ENCODE measurements at places on chromosomes 12 and 14. TPM values are rescaled to one million over a fixed set of nuclear protein-coding genes. Genes with fewer than 3 reads are reported as not detected.

DNA sequence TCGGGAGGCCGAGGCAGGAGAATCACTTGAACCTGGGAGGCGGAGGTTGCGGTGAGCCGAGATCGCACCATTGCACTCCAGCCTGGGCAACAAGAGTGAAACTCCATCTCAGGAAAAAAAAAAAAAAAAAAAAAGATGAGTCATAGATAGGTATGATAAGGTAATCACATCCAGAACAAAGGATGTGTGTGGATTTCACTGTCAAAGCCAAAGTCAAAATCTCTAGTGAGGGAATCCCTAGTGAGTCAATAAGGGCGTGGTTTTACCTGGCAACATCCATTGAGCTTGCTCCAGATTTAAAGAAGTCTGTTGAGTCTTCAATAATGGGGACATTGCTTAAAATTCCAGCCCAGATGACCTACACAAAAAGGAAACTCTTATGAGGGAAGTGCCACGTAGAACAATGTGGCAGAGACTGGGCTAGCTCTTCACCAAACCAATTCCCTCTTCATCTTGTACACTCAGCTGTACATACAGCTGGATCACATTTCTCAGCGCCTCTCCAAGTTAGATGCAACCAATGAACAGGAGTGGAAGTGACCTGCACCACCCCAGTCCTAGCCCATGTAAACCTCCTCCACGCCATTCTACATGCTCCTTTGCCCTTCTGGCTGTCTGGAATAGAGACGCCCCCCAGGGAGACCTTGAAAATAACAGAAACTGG lies 23.4 kb downstream of the ALDH1L2 start:
- no peak for DNase-seq

DNA sequence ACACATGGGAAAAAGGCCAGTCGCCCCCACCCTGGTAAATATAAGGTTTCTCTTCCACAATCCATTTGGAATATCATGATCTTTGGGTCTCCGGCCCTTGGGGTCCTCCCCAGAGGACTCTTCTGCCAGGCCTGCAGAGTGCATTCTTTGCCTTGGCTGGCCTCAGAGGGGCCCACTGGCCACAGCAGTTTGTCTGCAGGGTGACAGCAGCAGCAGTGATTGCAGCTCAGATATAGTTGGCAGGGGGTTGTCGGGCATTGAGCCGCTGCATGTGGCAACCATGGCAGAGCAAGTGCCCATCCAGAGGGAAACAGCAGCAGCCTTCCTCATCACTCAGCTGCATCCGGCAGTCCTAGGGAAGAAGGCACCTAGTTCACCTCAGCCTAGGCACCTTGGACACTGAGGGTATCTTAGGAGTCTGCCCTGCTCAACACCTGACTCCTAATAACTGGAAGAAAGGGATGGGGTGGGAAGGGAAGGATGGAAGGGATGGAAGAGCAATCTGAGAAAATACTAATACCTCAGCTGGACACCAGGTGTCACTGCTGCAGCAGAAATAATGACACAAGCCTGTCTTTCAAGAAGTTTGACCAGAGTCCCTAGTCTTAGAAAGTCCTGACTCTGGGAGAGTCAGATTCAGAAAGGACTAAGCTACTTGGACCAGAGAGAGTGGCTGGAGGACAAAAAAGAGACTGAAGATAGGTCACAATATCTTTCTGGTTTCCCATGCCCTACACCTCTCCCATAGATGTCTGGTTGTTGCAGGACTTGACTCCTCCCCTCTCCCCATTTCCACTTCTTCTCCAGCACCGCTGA lies 8.9 kb downstream of the AJUBA start:
- DNase-seq, result peak; percentile 65

- peak; percentile 89 for DNase-seq
Observed at GRCh38 chr12:121522971-121523370, 57.9 kb downstream of the KDM2B start.

GRCh38 chr14:59120921-59121320 lies 67.5 kb upstream of the DAAM1 start:
- no peak for DNase-seq

GRCh38 chr12:46177837-46178608 lies 90.8 kb downstream of the SLC38A1 start:
- no peak for DNase-seq

DNA sequence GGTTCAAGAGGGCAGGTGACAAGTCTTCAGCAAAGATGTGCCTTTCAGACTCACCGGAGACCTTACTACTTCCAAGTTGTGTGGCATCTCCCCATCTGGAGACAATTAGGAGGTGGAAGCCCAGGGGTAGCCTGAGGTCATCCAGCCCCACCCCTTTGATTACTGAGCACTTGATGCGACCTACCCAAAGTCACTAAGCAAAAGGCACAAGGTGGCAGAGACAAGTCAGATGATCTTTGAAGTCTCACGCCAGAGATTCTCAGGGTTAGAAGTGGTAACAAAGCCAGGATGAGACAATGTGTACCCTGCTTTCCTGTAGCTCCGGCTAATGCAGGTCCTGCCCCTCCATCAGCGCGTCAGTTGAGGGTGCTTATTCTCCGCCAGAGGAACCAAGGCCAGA lies 1.4 kb upstream of the FOXN3 start:
- DNase-seq, result no peak

GRCh38 chr12:57110104-57111030 lies 795 bp downstream of the STAT6 start:
- DNase-seq, result peak; percentile 79

DNA sequence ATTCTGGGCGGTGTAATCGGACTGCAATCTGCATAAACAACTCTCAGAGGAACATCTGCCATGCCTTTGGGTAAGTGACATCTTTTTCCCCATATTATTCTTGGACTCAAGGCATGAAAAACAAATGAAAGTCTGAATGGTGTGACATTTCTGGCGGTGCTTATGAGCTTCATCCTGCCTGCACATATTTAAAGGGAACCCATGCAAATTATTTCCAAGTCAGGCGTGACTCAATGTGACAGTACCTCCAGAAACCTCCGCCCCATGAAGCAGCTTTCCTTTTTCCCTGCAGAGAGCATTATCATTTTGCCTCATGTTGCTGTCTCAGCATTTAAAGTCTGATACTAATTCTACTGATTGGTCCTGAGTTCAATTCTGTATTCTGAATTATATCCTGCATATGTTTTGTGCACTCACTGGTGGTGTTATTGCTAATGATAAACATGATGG lies 585.4 kb downstream of the SNAPC1 start:
- no peak for DNase-seq

GRCh38 chr12:119375075-119375882 lies 40.8 kb downstream of the CCDC60 start:
- DNase-seq, result no peak

- peak; percentile 27 for DNase-seq
Observed at GRCh38 chr12:10771132-10771733, 31.2 kb downstream of the TAS2R7 start.

DNA sequence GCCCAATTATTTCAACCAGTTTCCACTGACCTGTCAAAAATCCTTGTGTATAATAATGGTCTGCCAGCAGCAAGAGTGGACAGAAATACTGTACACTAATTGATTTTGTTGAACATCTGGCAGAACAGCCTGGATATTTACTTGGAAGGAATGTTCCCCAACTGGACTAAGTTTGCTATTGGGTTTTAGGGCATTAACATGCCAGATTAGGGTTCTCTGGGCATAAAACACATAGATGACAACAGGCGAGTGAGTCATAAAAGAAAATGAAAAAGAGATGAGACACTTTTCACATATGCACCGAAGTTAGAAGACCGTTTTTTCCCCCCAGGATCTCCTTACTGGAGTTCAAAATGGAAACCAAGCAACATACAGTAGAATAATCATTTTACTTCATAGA lies 236.3 kb upstream of the NAV3 start:
- DNase-seq, result no peak

- DNase-seq, result no peak
Observed at GRCh38 chr14:55129086-55129427, at the start of gene LGALS3. Gene LGALS3 (plus strand): TSS chr14:55129252. CDS start chr14:55137374, 8,122 bp downstream.

DNA sequence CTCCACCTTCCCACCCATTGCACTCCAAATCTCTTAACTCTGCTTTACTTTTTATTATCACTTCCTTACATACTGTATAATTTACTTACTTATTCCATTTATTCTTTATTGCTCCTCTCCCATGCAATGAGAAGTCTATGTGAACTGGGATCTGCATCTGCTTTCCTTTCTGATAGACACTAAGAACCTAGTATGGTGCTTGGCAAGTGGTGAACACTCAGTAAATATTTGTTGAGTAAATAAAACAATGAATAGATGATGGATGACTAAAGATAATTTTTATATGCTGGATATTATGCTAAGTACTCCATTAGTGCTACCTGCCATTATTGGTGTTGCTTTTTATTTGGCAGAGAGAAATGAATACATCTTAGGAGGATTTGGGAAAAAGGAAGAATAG lies 151.0 kb downstream of the TPH2 start:
- DNase-seq, result no peak

DNA sequence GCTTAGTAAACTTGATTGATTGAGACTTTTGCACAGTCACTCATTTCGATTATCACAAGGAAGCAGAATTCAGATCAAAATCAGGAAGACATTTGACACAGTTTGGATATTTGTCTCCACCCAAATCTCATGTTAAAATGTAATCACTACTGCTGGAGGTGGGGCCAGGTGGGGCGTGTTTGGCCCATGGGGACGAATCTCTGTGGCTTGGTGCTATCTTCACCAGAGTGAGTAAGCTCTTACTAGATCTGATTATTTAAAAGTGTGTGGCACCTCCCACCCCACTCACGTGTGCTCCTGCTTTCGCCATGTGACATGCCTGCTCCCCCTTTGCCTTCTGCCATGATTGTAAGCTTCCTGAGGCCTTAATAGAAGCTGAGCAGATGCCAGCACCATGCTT lies 291.4 kb downstream of the PCNX1 start:
- no peak for DNase-seq

DNA sequence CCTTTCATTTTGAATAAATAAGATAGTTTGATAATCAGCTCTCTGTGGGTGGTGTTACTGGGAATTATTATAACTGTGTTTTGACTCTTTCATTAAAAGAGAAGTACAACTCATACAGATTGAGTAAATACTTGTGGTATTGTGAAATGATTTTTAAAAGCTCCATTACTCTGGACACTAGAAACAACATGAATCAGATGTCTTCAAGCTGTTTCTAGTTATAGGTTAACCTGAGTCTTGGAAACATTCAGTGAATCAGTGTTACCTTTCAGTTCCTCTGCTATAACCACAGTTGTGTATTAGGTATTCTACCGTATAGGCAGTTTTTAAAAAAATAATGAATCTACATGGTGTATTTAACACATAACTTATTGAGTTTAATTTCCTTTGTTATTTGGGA lies 128.4 kb upstream of the SSTR1 start:
- no peak for DNase-seq

GRCh38 chr14:32710731-32711680 lies 227.7 kb upstream of the NPAS3 start:
- DNase-seq, result peak; percentile 60

CLEC1B gene
- not detected for total RNA-seq

ING4 gene
- total RNA-seq, result 30.8 TPM

RAPGEF3 gene
- 4.7 TPM for total RNA-seq

JPH4 gene
- not detected for total RNA-seq
